H1 (cell line): ENCODE measurements at places on chromosomes 3 and 15. TPM values are rescaled to one million over a fixed set of nuclear protein-coding genes. Genes with fewer than 3 reads are reported as not detected.

- no peak overlapping the region for H3K4me3 ChIP-seq
- H3K27me3 ChIP-seq, result no peaks in the 10 kb centered on the region
- DNase-seq, result no peak
Measured at GRCh38 chr3:76724075-76724474, 315.8 kb upstream of the ROBO2 start.

The UTS2B gene
- 0.03 TPM in 1 of 2 replicates, not detected in the other for polyA plus RNA-seq

DNA sequence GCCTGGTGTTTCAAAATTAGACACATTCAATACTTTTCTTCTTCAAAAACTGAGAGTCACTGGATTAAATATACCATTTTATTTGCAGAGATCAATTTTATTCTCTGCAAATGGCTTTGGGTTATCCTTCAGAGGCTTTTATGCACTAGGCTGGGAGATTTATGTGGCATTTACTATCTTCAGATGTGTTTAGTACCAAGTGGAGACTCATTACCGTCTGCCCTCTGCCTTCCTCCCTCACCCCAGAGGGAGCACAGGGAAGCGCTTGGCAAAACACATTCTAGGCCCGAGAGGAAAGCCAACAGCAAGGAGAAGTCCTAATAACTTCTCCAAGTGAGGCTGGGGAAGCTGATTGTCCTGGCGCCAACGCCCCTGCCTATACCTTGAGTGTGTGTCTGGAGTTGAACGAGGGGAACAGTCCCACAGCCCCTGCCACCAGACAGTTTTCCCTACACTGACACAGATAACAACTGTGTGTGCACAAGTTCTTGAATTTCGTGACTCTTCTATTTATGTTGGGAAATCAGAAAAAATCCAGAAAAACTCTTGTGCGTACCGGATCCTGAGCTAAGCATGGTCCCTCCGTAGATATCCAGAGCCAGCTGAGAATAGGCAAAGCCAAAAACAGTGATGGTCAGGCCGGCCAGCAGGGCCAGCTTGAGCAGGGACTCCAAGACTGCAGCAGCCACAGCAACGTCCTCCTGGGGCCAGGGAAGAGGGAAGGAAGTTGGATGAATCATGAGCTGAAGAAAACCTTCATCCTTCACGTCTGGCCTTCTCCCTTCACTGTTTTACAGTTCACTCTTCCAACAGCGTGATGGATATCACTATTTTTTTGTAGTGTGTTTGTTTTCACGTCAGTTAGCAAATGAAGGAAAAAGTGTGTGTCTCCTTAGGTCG, 26.6 kb downstream of the RFT1 start:
- H3K36me3 ChIP-seq, result peaks cover 14% of the 10 kb centered on the region
- H3K27me3 ChIP-seq, result no peaks in the 10 kb centered on the region
- no peak overlapping the region for H3K4me3 ChIP-seq
- DNase-seq, result no peak
- H3K4me1 ChIP-seq, result no peaks in the 10 kb centered on the region
- no peak overlapping the region for H3K27ac ChIP-seq

The MYLK gene
- polyA plus RNA-seq, result 7.3 and 11.6 TPM in 2 replicates

GRCh38 chr3:57421336-57421735, 122.8 kb downstream of the DNAH12 start:
- H3K27me3 ChIP-seq, result no peaks in the 10 kb centered on the region
- no peaks in the 10 kb centered on the region for H3K36me3 ChIP-seq
- H3K4me1 ChIP-seq, result no peaks in the 10 kb centered on the region

The HYAL3 gene
- 12.2 and 13.0 TPM in 2 replicates for polyA plus RNA-seq

GRCh38 chr3:33211444-33211843, 7.2 kb downstream of the SUSD5 start:
- H3K27me3 ChIP-seq, result peaks cover 6% of the 10 kb centered on the region
- H3K36me3 ChIP-seq, result no peaks in the 10 kb centered on the region
- DNase-seq, result no peak
- H3K4me3 ChIP-seq, result no peak overlapping the region

DNA sequence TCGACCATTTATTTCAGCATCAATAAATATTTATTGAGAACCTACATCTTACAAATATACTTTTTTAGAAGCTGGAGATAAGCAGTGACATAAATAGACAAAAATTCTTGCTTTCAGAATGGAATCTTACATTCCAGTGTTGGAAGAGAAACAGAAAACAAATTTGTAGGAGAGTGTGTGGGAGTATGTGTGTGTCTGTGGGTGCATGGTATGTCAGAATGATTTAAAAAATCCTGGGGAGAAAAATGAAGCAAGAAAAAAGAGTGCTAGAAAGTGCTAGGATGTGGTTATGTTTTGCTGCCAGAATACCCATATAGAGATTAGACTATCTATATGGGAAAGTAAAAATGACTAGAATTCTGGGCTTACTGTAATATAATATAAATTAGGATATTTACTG, 561.7 kb upstream of the SGO1 start:
- no peak overlapping the region for H3K27ac ChIP-seq
- no peaks in the 10 kb centered on the region for H3K36me3 ChIP-seq
- no peak overlapping the region for H3K4me3 ChIP-seq
- H3K27me3 ChIP-seq, result no peaks in the 10 kb centered on the region

The P2RY13 gene
- not detected in 2 replicates for polyA plus RNA-seq

The CEMIP gene
- polyA plus RNA-seq, result 0.11 and 0.16 TPM in 2 replicates

DNA sequence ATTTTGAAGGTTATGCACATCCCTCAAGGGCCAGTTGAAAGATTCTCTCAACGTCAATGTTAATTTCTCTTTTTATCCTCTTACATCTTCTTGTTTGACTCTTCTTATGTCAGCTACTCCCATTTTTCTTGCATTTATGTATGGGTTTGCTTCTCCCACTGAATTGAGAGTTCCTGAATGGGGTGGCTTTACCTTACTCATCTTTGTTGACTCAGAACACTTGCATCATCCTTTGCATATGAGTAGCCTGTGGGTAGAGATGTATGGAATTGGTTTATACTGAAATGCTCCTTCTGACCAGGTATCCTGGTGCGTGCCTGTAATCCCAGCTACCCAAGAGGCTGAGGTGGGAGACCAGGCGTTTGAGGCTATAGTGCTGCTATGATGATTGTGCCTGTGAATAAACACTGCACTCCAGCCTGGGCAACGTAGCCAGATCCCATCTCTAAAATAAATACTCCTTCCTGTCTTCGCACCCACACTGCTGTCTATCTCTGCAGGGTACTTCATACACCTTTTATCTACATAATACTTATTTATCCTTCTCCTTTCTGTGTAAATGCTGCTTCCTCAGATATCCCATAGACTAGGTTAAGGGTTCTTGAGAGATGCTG, 123.6 kb upstream of the DPH6 start:
- H3K4me1 ChIP-seq, result no peaks in the 10 kb centered on the region; the same call in none of the 2 replicates
- no peak for DNase-seq

DNA sequence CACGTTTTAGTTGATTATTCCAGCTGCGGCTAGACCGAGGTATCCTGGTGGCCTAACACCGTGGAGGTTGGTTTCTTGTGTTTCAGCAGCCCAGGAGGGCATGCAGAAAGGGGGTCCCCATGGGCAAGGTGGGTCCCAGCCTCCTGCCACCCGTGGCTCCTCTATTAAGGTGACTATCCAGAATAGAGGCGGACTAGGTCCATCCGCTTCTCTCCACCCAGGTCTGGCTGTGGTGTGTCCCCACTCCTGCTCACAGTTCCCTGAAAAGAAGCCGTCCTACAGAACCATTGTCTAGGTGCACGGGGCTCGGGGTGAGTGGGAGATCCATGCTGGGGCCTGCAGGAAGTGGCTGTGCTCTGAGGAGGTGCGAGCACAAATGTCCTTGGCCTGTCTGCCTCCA, 81.5 kb downstream of the WNT7A start:
- H3K27ac ChIP-seq, result no peak overlapping the region
- H3K4me3 ChIP-seq, result no peak overlapping the region
- no peak for DNase-seq
- H3K4me1 ChIP-seq, result no peaks in the 10 kb centered on the region

GRCh38 chr3:153961494-153961893, 159.7 kb upstream of the ARHGEF26 start:
- no peak overlapping the region for H3K4me3 ChIP-seq
- no peaks in the 10 kb centered on the region for H3K36me3 ChIP-seq
- no peaks in the 10 kb centered on the region for H3K4me1 ChIP-seq
- H3K27me3 ChIP-seq, result no peaks in the 10 kb centered on the region

GRCh38 chr3:60553144-60553543, 698.1 kb downstream of the FHIT start:
- H3K27ac ChIP-seq, result no peak overlapping the region
- H3K4me3 ChIP-seq, result no peak overlapping the region
- H3K27me3 ChIP-seq, result no peaks in the 10 kb centered on the region; the same call in 1 of the 2 replicates
- H3K36me3 ChIP-seq, result no peaks in the 10 kb centered on the region
- DNase-seq, result no peak

The SLC51A gene
- polyA plus RNA-seq, result 6.3 and 8.3 TPM in 2 replicates

The GADL1 gene
- polyA plus RNA-seq, result 0.03 and 0.09 TPM in 2 replicates

The MOBP gene
- 0.06 and 0.24 TPM in 2 replicates for polyA plus RNA-seq

The DPPA2 gene
- polyA plus RNA-seq, result 6.6 and 7.8 TPM in 2 replicates

DNA sequence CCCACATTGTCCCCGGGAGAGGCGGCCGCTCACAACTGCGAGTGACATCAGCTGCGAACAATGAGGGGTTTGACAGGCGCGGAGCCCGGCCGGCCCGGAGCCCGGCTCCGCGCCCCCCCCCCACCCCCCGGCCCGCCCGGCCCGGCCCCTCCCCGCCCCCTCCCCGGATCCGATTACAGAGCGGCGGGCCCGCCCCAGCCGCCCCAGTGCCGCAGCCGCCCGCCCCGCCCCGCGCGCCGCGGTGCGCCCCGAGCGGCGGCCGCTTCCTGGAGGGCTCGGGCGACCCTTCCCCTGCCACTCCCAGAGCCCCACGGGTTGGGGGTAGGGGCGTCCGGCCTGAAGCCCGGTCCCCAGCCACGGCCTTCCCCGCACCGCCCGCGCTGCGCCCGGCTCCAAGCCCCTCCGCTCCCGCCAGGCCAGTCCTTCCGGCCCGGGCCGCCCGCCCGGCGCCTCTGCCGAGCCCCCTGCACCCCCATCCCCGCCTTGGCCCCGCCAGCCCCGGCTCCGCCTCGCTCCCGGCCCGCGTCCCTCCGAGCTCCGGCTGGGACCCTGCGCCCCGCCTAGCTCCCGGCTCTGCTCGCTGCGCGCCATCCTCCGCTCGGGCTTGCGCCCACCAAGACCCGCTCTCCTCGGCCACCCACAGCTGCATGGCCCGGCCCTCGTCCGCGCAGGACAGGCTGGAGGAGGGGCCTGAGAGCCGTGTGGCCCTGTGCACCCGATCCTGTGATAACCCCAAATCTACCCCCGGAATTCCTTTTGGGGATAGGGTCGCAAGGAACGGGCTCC, at the start of gene PCBP4:
PCBP4 (minus strand) TSS at position 71 of the 786 bp plus-strand sequence. CDS start 6,214 bp downstream, outside the sequence.
- H3K4me3 ChIP-seq, result peak within 1 kb of the TSS; percentile 69
- peak; percentile 77 for DNase-seq
- peaks cover 12% of the 10 kb centered on the region for H3K4me1 ChIP-seq
- H3K36me3 ChIP-seq, result no peaks in the 10 kb centered on the region

The CSTA gene
- polyA plus RNA-seq, result not detected in 2 replicates

The RTP1 gene
- 2.1 and 2.9 TPM in 2 replicates for polyA plus RNA-seq

GRCh38 chr3:40801284-40801741, 276.6 kb downstream of the ZNF621 start:
- no peaks in the 10 kb centered on the region for H3K27me3 ChIP-seq
- no peak overlapping the region for H3K27ac ChIP-seq
- no peaks in the 10 kb centered on the region for H3K4me1 ChIP-seq
- DNase-seq, result no peak
